GOT3 (cell line): ENCODE measurements at places on chromosomes 1 and 21.
A peak's percentile ranks its signal among the peaks of the same experiment; 100 is the strongest.

DNA sequence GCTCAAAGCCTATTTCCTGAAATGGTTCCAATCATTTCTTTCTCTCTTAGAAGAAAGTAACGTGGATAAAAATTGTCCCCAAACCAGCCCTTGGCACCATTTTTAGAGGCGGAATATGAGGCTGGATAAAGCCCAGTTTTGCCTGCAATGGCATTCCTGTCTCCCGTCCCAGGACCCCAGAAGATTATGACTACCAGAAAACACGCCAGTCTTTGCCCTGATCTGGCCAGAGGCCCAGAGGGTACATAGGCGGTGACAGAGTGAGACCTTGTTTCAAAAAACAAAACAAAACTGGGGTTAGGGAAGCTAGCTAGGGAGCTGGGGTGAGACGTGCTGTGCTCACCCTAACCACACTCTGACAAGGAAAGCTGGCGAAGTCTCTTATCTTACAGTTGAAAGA is at the start of gene AADACL4:
TSS of gene AADACL4 (plus strand) at position 301 of the 400 bp plus-strand sequence. CDS start 462 bp downstream, outside the sequence.
- no peak for DNase-seq

- DNase-seq, result peak; percentile 3
Measured at GRCh38 chr1:78491451-78492071, 787 bp downstream of the PTGFR start.

GRCh38 chr1:96144636-96145035 is 576.9 kb upstream of the PTBP2 start:
- no peak for DNase-seq

DNA sequence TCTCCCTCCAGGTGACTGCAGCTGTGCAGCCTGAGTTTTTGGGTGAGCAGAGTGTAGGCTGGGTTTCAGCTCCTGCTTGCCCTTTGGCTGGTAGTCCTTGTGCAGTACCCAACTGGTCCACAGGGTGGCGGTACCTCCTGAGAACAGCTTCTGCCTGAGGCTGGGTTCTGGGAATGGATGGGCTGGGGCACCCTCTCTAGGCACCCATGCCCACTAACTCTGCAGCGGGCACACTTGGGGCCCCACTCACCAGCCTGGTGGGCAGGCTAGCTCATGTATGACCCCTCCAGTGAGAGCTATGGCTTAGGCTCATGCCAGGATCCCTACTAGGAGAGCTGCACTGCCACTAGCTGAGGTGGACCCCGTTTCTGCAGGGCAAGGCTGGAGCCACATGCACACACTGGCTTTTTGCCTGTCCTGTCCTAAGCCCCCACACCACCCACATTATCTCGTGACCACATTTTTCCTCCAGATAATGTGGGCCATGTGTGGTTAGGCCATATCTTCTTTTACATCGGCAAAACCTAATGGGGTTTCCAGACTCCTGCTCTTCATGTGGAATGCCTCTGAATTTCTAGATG is 15.5 kb upstream of the GSTM4 start:
- DNase-seq, result no peak

GRCh38 chr1:204692841-204693356 is 7.4 kb upstream of the LRRN2 start:
- no peak for DNase-seq

- no peak for DNase-seq
Measured at GRCh38 chr1:72184099-72184701, 98.1 kb downstream of the NEGR1 start.

DNA sequence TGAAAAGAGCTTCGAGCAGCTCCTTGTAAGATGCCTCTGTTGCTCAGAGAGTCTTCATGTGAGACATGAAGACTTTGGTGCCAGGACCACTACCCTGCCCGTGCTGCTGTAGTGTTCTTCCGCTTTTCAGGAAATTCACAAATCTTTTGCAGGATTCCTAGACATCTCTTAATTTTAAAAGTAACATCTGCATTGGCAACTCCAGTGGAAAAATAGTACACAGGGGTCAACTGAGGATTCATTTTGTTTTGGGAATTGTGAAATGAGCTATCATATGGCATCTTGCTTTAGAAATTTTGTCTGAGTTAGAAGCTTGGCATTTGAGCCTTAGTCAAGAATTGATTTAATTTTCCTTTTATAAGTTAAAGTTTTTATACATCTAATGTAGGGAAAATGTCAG is 7.2 kb downstream of the PRDM2 start:
- DNase-seq, result no peak

DNA sequence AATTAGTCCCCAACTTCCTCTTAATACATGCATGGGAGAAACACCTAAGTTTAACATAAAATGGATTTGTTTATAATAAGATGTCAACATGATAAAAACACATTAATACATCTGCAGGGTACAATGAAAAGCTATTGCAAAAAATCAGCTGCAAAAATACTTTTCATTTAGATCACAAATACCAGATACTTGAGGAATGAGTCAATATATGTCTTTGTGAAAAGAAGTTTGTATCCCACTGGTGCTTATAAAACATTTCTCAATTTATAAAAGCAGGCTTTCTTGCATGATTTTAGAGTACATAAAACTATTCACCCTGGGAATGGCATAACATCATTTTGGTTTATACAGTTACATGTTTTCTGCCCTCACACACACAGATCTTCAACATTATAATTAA is 18.6 kb upstream of the PRKAA2 start:
- no peak for DNase-seq

DNA sequence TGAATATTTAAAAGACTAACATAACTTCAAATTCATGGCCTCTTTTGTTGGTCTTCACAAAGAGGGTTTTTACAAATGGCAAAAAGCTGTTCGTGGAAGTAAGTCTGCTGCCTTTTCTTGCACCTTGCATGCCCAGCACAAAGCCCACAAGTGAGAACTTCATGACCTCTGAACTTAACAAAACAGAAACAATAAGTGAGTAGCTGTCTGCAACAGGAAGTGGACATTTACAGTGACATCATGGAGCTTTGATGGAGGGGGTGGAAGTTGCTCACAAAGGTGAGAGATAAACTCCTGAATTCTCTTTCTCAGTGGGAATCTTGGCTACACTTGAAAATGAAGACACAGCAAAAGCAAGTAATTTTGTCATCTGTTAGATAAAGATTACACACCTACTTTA is 303.3 kb upstream of the DEPDC1 start:
- no peak for DNase-seq

DNA sequence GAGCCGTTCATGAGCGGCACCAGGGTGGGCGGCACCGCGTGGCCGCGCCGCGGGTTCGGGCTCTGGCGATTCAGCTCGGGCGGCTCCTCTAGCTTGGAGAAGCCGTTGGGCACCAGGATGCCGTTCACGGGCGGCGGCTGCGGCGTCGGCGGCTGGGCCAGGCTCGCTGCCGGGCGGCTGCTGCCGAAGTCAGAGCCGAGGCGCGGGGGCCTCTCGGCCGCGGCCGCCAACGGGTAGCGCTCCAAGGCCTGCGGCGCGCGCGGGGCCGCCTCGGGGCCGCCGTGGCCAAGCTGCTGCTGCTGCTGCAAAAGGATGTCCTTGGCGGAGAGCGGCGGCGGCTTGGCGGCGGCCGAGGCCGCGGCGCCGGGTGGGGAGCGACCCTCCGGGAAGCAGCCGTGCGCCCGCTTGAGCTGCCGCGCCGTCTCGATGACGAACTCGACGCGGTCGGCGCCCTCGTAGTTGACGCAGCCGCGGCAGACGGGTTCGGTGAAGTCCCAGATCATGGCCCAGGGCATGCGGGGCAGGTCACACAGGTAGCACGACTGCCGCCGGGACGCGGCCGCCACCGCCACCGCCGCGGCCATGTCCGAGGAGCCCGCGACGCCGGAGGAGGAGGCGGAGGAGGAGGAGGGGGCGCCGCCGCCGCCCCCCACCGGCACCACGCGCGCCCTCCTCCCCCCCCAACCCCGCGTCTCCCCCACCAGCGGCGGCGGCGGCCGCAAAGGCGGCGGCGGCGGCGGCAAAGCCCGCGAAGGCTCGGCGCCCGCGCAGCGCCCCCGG is 877 bp downstream of the IRF2BP2 start:
- no peak for DNase-seq

DNA sequence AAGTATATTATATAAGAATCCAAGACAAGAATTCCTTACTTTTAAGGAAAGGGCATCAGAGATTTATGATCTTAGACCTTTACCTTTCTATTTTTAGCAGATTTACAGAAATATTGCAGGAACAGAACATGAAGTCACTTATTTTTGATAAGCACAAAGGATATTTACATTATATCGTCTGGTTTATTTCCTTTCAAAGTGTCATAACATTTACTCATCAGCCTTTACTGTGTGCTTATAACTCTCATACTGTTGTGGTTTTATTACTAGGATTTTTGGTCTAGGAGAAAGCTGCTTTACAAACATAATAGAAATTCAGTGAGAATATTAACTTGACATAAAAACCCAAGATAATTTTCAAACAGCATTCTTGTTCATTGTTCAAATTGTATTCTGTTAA is 47.6 kb downstream of the APP start:
- no peak for DNase-seq

- DNase-seq, result no peak
Measured at GRCh38 chr1:3065396-3065795, 3.6 kb upstream of the PRDM16 start.

GRCh38 chr1:25068829-25069228 is 138.8 kb upstream of the RUNX3 start:
- no peak for DNase-seq

DNA sequence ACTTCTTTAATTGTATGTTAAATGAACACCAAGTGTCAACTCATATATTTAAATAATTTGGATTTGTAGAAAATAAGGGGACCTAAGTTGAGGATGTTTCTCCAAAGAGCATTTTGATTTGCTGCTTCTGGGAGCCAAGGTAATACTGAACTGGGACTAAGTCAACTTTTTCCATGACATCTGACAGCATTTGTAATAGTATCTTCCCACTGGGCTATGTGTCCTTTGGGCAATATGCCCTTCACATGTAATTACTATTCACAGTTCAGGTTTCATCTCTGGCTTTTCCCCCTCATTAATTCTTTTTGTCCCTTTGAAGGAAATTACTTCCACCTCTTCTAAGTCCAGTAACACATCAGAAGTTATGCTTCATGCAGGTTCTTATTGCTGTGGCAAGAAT is 36.7 kb upstream of the HP1BP3 start:
- DNase-seq, result no peak

- DNase-seq, result no peak
Measured at GRCh38 chr1:100631015-100631551, 88.5 kb upstream of the VCAM1 start.

DNA sequence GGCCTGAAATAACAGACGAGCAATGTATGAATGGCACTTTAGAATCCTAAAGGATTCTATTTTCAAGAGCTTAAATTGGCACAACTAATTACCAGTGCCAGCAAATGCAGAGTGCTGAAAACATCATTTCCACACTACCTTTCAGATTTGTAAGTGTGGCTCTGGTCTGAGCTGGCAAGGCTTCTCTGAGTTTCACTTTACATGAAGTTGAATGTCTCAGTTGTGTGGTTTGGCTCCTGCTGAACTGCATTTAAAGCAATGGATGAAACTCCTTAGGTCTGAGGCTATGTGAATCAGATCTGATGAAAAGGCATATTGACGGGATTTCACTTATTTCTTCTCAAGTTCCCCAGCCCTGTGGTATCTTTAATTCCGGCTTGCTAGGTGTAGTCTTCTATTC is 114.8 kb upstream of the PTGFR start:
- DNase-seq, result no peak

GRCh38 chr1:53279296-53280200 is 41.2 kb upstream of the MAGOH start:
- DNase-seq, result no peak

- no peak for DNase-seq
Measured at GRCh38 chr1:54052431-54052933, 522 bp downstream of the TMEM59 start.

GRCh38 chr1:103084181-103084580 is 24.1 kb downstream of the COL11A1 start:
- DNase-seq, result no peak

DNA sequence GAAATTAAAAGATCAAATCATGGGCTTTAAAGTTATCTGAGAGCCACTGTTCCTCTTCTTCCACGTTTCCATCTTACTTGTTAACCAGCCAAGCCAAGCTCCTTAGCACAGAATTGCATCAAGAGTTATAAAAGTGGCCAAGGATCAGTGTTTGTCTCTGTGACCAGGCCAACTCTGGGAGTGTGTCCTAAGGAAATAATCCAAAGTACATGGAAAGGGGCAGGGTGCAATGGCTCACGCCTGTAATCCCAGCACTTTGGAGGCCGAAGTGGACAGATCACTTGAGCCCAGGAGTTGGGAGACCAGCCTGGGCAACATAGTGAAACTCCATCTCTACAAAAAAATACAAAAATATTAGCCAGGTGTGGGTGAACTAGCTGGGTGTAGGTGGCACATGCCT is 10.0 kb upstream of the MPZL1 start:
- DNase-seq, result no peak

- DNase-seq, result no peak
Measured at GRCh38 chr21:38202811-38203210, 54.0 kb upstream of the KCNJ15 start.

DNA sequence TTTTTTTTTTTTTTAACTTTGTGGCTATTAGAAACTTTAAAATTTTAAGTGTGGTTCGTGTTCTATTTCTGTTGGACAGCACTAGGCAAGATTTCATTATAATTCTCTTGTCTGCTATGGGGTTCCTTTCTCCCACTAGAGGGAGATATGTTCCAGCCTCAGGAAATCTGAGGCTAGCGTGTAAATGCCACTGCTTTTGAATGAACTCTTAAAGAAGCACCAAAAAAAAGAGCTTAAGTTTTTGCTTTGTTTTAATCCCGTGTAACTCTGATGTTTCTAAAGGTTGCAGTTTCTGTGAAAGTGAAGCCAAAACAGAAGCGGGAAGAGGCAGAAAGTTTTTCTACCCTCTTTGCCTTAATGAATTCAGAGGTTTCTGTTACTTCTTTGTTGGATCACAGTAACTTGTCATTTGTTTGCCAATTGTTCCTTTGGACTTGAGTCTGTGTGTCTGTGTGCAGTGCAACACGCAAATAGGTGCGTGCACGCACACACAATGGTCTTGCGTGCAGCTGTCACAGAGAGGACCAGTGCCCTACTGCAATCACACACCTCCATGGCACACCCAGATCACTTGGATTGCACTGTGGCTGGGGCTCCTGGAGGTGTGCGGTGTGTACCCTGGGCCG is 32.3 kb downstream of the HHAT start:
- no peak for DNase-seq

- DNase-seq, result no peak
Measured at GRCh38 chr1:24155011-24155782, 12.3 kb upstream of the IL22RA1 start.

DNA sequence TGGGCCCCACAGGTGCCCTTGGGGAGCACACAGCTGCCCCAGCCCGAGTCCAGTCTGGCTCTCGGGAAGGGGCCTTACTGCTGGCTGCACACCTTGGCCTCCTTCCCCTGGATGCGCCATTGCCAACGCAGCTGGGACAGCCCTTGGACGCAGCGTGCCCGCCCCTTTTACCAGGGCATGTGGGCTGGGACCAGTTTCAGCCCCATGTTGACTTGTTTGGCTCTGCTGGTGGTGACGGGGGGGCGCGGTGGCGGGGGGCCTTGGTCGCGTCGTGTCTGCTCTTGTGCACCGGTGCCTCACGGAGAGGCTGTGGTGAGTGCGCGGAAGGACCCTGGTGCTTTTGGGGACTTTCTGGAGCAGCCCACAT is 19.6 kb downstream of the SKI start:
- no peak for DNase-seq

GRCh38 chr1:210951279-210951678 is 182.7 kb downstream of the KCNH1 start:
- no peak for DNase-seq

- no peak for DNase-seq
Measured at GRCh38 chr1:51325878-51326755, 4.2 kb downstream of the TTC39A start.

GRCh38 chr1:32892368-32893197 is 6.3 kb downstream of the HPCA start:
- DNase-seq, result no peak
